HFFc6 (cell line): ENCODE measurements at places on chromosomes 2 and 18. TPM values are rescaled to one million over a fixed set of nuclear protein-coding genes. Genes with fewer than 3 reads are reported as not detected.

DNA sequence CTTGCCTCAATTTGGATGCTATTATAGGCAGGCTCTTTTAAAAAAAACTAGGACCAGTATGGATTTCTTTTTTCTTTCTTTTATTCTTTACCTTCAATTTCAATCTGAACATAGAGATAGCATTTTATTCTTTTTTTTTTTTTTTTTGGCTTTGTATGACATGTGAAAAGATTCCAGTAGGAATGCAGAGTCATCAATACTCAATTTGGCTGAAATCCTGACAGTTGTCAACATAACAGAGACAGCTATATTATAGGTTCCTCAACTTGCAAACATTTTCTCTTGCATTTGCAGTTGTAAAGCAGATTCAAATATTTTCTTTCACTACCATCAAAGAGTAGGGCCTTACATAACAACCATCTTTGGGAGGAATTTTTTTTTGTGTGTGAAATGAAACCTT lies 334.4 kb downstream of the LRP1B start:
- no peak for DNase-seq

DNA sequence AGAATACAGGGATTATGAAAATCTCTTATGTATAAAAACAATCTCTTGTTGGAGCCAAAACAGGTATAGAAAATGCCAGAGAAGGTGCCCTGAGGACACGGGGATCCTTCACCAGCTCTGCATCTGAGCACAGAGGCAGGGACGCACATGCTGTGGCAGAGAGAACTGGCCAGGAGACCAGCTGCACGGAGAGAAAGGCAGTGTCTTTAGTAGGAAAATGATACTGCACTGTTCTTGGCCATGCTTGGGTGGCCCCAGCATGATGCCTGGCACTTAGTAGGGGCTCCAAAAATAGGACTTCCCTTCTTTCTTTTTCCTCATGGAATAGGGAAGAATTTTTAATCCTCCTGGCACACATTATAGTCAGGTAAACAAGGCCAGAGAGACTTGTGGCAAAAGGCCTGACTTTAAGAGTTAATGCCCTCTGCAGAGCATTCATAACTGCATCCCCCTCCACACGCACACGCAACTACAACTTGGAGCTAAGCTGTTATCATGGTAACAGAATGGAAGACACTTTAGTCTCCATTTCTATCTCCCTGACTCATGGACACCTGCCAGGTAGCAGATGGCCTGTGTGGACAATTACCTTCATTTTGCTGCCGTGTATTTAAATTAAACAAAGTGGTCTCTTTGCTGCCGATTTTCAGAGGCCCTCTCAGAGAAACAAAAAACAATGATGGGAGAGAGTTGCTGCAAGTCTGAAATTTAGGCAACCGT lies 59.7 kb upstream of the DNMT3A start:
- DNase-seq, result no peak

GRCh38 chr18:25175558-25176517 lies 176.1 kb downstream of the ZNF521 start:
- no peak for DNase-seq

- DNase-seq, result no peak
Measured at GRCh38 chr2:219902891-219903552, 275.6 kb downstream of the SLC4A3 start.

GRCh38 chr18:37483221-37483971 lies 82.2 kb downstream of the CELF4 start:
- no peak for DNase-seq

- DNase-seq, result no peak
Measured at GRCh38 chr2:121245913-121246312, 39.1 kb downstream of the TFCP2L1 start.

DNA sequence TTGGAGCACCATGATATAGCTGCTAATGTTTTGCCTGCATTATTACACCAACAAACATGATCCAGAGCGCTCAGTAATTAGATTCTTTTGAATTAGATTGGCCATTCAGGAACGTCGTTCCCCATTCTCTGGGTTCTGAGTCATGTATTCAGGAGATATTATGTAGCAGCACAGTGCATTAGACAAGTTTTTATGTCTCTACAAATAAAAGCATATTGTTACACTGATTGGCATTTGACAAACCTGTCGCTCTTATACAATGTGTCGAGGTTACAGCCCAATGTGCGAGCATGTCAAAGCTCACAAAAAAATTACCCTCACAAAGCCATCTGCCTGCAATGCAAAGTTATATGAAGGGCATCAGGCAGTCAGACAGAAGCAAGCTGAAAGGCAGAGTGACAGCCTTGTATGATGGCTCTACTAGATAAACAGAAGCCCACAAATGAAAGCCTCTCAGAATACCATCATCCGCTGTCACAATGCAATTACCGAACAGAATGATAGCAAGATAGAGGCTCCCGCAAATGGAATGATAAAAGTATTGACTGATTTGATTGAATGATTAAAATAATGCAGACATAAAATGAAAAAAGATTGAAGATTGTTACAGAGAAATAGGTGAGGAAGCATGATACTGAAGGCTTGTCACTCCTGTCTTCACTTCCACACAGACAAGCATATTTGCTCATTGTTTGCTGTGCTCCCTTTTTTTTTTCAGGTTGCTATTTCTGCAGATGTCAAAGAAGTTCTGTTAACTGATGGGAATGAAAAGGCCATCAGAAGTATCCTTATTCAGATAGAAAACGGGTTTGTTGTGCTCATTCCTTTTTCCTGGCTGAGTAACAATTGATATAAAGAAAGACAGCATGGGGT lies 234.6 kb upstream of the SIX3 start:
- DNase-seq, result no peak

DNA sequence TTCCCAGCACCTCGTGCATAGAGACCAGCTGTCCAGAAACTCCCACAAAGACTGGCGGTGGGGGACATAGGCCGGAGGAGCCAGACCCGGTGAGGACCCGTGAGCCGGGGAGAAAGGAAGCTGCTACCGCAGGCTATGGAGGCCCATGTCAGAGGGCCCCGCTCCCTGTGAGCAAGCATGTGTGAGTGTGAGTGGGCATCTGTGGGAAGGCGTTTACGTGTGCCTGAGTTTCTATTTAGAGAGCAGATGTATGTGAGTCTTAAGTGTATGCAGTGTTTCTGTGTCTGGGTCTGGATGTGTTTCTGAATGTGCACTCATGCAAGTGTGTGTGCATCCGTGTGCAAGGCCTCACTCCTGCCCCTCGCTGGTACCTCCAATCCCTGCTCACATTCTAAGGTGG lies 187.8 kb upstream of the RAB6C start:
- DNase-seq, result no peak

- DNase-seq, result no peak
Measured at GRCh38 chr18:72174972-72175649, 369.0 kb downstream of the CBLN2 start.

- DNase-seq, result no peak
Measured at GRCh38 chr18:69763002-69763401, 184.7 kb downstream of the CD226 start.

GRCh38 chr18:60189856-60190255 lies 182.7 kb downstream of the MC4R start:
- DNase-seq, result no peak

- peak; percentile 74 for DNase-seq
Measured at GRCh38 chr2:97011977-97012569, 25.7 kb upstream of the FAM178B start.

GRCh38 chr2:202036601-202037037 lies 3.0 kb downstream of the FZD7 start:
- DNase-seq, result no peak

GRCh38 chr2:20167356-20167755 lies 57.6 kb downstream of the SDC1 start:
- no peak for DNase-seq

- DNase-seq, result no peak
Measured at GRCh38 chr18:26267357-26267930, 41.2 kb downstream of the TAF4B start.

GRCh38 chr18:51054764-51055163 lies 24.8 kb downstream of the SMAD4 start:
- DNase-seq, result peak; percentile 36

DNA sequence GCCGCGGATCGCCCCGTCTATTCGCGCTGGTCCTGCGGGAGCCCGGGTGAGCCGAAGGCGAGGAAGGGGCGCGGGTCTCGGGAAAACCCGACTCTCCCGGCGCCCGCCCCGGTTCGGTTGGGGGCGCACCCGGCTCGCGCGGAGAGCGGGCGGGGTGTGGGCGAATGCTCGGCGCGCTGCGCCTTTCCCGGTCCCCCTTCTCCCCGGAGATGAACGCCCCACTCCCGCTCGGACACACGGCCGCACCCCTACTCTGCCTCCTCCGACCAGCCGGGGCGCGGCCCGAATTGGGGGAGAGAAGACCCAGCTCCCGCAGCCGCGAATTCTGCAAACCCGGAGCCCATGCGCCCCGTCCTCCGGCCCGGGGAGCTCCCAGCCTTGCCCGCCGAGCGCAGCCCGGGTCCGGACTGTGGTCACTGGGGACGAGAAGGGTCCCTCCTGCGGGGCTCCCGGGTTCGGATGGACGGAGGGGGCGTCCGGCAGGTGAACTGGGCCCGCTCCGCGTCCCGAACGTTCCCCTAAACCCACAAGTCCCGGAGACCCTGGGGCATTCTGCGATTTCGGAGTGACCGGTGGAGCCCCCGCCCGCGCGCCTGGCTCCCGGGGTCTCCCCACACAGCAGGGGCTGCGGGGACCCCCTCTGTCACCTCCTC lies 734 bp downstream of the KCNG2 start:
- no peak for DNase-seq

DNA sequence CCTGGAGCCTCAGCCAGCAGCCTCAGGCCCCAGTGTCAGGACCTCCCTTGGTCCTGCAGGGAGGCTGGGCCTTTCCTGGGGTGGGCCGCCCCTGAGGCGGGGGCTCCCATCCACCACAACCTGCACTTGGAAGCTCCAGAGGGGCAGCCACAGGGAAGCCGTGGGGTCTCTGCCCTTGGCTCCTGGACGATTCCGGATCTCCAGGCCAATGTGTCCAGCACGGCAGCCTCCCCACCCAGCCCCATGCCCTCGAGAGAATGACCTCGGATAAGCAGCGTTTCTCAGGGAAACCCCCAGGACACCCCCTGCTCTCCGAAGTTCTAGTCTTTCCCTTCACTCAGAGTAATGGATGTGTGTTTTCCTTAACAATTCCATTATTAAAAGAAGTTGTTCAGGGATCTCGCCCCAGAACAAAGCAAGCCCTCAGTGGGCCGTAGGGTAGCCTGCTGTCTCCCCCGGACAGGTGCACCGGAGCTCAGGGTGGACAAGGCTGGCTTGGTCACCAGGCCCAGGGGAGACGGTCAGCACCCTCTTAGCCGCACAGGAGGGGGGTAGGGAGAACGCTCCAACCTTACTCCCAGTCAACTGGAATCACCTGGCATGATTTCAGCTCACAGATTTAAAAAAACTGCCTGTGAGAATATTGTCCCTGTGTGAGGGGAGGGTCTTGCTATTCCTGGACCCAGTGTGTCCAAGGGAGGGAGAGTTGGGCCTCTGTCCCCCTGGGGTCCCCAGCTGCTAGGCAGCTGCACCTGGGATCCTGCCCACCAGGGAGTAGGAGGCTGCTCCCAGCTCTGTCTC lies 72.2 kb upstream of the OTOS start:
- DNase-seq, result no peak

GRCh38 chr2:30447149-30448045 lies at the start of gene LCLAT1:
LCLAT1 (plus strand) TSS chr2:30447246; CDS start chr2:30525591, 78,345 bp downstream.
- peak; percentile 61 for DNase-seq

DNA sequence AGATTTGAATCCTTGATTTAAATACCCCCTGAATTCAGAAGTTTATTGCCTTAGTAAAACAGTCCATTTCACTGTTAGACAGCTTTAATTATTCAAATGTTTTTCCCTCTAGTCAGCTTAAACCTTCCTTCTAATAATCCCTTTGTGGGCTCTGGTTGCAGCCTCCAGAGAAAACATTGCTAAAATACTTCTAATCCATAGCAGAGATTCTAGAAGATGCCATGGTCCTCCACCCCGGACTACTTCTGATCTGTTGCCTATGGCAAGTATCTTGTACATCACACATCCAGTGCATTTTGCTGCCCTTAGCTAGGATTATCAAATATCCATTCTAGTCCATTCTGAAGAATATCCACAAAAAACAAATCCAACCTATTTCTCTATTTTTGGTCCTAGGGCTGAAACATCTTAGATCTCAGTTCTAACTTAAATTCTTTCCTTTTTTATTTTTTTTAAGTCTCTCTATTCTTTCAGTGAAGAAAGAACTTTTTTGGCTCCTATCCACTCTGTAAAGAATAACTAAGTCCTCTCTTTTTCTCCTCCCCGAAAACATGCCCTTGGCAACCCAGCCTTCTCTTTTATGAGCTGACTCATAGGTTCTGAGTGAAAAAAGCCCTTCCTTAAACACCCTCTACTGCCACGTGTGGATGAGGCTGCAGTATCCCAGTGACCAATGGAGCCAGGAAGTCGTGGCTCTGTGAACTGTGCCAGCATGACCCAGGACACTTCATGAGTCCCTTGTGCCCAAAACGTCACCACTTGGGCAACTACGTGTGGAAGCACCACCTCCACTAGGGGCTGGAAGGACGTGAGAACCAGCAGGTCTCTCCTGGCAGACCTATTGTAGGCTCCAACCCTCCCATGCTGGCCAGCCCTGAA lies 349.8 kb downstream of the TNS1 start:
- peak; percentile 96 for DNase-seq

- no peak for DNase-seq
Measured at GRCh38 chr2:63778391-63778790, 63.3 kb upstream of the UGP2 start.

The SERPINB3 gene
- not detected in 3 replicates for total RNA-seq

The TUBA4B gene
- not detected in 3 replicates for total RNA-seq

The DOCK10 gene
- total RNA-seq, result 68.5 and 78.8 TPM in 2 replicates

The TEKT4 gene
- total RNA-seq, result not detected in 3 replicates

The LBX2 gene
- 0.53 to 1.4 TPM (median 0.60 TPM) in 3 replicates for total RNA-seq

The KLF11 gene
- total RNA-seq, result 2.6 to 3.7 TPM (median 3.6 TPM) in 3 replicates

The SERPINB12 gene
- total RNA-seq, result not detected in 2 replicates

The CDH19 gene
- total RNA-seq, result not detected in 3 replicates

The SPC25 gene
- 5.2 to 16.1 TPM (median 13.5 TPM) in 3 replicates for total RNA-seq

The HOXD12 gene
- total RNA-seq, result 0.20 TPM in 1 of 2 replicates, not detected in the other

The KCNF1 gene
- 0.13 to 0.26 TPM (median 0.16 TPM) in 3 replicates for total RNA-seq

The TFPI gene
- total RNA-seq, result 23.9 and 32.8 TPM in 2 replicates
